Renal cortical epithelial cell (primary cell): ENCODE measurements at places on chromosomes 5 and 9.

DNA sequence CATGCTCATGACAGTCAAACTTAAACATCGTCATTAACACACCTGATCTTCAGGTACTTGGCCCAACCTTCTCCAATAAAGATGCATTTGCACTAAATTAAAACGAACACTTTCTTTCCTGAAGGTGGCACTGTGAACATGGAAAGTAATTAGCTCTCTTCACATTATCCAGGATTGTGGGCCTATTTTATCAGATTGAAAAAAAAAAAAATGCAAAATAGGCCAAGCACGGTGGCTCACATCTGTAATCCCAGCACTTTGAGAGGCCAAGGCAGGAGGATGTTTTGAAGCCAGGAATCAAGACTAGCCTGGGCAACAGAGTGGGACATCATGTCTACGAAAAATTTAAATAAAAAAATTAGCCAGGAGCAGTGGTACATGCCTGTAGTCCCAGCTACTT, 14.4 kb upstream of the CDC20B start:
- DNase-seq, result peak; percentile 51

DNA sequence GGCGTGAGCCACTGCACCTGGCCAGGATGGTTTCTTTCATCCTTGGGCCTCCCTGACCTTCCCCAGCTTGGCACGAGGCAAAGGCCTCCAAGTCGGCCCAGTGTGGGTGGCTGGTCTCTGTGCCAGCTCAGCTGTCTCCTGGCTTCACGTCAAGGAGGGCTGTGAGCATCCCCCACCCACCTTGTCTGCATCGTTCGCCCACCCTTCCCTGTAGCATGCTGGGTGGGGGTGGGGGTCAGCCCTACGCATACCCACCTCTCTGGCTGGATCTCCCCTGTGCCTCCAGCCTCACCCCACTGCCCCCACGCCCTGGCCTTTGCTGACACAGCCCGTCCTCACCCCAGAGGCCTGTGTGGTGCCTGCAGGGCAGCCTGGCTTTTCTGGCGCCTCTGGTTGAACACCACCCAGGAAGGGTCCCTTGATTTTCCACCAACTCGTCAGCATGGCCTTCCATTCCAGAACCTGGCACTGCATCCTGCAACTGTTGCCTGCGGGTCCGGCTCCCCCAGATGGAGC, 8.8 kb upstream of the WDR5 start:
- no peak for DNase-seq

GRCh38 chr5:107781451-107781850, 110.7 kb upstream of the EFNA5 start:
- peak; percentile 8 for DNase-seq

- DNase-seq, result no peak
Measured at GRCh38 chr5:83589786-83590185, 118.2 kb downstream of the VCAN start.

GRCh38 chr5:61120534-61120933, 41.7 kb downstream of the SMIM15 start:
- peak; percentile 20 for DNase-seq

DNA sequence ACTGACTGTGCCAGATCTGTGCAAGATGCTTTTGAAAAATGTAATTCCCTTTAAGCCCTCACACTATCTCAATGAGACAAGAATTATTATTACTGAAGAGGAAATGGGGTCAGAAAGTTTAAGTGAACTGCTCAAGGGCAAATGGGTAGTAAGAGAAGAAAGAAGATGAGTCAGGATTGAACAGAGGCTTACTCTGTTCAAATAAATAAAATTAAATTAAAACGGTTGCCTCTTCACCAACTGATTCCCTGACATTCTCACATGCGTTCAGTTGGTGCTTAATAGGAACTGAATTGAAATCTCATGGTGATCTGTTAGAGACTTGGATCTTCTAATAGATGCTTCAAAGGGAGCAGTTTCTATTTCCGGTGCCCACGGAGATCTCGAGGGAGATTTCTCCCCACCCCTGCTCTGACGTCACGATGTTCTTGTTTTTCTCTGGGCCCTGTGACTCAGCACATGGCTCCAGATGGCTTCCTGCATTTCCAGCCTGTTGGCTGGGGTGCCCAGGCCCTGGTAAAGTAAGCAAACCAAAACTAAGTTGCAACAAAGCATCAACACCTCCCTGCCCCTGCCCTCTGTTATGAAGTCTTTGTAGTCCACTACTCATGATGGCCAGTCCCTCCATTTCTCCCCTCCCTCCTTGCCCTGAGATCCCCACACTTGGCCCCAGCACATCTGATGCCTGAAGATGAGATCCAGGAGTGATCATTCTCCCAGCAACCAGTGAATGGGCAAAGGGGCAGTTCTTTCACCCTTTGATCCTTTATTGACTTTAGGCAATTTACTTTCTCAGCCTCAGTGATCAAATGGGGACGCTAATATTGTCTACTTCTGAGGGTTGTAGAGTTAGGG, 106.1 kb upstream of the CPEB4 start:
- DNase-seq, result peak; percentile 89

DNA sequence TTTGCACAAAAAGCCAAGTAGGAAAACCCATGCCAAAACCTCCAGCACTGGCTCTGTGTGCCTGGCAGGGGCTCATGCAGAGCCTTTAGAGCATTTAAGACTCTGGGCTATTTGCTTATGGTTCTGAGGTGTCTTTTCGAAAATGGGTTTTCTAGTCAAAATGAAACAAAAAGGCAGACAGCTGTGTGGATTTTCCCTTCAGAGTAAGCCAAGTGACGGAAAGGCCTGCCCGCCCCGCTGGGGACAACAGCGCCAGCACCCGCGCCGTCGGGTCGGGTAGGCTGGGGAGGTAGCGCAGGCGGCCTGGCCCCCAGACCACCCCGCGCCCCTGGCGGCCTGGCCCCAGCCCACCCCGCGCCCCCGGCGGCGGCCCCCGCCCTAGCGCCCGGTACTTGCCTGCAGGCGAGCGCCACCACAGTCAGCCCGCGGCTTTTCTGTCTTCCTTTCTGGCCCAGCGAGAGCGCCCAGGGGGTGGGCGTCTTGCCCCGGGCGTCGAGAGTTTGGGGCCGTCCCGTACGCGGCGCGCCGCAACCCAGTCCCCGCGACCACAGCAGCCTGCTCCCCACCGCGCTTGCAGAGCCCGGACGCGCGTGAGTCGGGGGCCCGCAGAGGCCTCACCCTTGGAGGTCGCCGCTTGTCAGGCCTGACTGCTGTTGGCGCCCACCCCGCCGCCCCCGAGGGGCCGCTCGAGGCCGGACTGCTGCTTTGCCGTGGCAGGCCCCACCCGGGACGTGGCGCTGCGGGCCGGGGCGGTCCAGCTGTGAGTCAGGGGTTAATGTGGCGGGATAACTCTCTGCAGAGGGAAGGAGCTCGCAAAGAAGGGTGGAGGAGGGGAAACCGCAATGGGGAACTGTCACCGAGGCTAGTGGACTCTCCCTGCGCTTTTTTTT, at the start of gene TICAM2:
Gene TICAM2, minus strand, starts transcription at position 779 of the 890 bp plus-strand sequence. CDS start 21,223 bp downstream, outside the sequence.
- DNase-seq, result peak; percentile 54
